ENCODE measurements at places on chromosomes 3 and 15.

DNA sequence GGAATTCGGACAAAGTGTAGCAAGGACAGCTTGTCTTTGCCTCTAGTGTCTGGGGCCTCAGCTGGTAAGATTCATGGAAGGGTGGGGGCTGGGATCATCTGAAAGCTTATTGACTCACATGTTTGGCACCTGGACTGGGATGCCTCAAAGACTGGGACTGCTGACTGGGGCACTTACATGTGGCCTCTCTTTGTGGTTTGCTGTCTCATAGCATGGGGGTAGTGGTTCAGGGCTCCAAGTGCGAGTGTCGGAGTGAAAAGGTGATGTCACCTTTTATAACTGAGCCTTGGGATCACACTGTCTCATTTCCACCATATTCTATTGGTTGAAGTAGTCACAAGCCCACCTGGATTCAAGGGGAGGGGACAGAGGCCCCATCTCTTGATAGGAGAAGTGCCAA, 6.8 kb downstream of the MFSD1 start:
- DNase-seq, result peak; percentile 33

GRCh38 chr3:195823999-195824398, 12.3 kb upstream of the MUC4 start:
- DNase-seq, result no peak

DNA sequence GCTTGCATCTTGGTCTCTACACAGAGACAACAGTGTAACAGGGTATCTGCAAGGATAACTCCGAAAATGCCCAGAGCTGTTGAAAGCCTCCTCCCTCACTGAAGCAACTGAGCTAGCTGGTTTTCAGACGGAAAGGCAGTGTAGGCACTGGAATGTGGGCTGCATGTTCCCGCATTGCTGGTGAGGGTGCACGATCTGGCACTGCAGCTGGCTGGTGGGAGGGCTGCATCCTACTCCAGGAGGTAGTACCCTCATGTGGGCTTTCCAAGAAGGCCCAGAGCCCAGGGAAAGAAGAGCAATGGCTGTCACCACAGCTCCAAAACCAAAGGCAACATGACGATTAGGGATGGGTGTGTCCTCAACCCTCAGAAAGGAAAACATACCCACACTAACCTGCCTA, 28.7 kb upstream of the RPS17 start:
- DNase-seq, result no peak

- DNase-seq, result no peak
These were observed 21.5 kb downstream of the PLD1 start for GRCh38 chr3:171788546-171789351.

DNA sequence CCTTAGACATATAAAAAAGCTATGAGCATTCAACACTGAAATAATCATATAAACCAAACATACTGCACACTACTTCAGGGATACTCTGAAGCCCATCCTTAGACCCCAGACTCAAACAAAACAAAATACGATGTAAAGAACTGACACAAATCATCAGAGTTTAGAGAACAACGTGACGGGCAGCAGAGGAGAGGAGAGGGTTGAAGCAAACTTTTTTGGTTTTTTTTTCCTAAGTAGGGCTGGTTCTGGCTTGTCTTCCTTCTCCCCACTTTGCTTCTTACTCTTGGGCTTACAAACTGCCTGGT, 34.7 kb downstream of the GAP43 start:
- DNase-seq, result no peak

DNA sequence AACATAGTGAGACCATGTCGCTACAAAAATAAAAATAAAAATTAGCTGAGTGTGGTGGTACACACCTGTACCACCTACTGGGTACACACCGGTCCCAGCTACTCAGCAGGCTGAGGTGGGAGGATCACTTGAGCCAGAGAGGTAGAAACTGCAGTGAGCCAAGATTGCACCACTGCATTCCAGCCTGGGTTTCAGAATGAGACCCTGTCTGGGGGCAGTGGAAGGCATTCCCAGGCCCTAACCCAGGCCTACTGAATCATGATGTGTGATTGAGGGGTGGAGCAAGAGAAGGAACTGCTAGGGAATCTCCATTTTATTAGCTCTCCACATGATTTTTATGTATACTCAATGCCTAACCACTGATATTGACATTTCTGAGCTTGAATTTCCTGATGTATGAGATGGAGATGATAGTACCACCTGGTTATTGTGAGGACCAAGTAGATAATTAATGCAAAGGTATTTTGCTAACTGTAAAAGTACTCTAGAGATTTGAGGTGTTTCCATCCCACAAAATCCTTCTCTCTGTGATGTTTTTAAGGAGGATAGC, 169.5 kb upstream of the UMPS start:
- DNase-seq, result no peak

- DNase-seq, result no peak
These were observed 193.3 kb downstream of the ADAMTS9 start for GRCh38 chr3:64494526-64494925.

- no peak for DNase-seq
These were observed 77.8 kb downstream of the SLC25A26 start for GRCh38 chr3:66298591-66298990.

GRCh38 chr3:51896607-51897305, 6.4 kb downstream of the IQCF1 start:
- DNase-seq, result no peak

GRCh38 chr3:161239700-161240099, 18.6 kb downstream of the NMD3 start:
- no peak for DNase-seq

- no peak for DNase-seq
These were observed 136.5 kb downstream of the NTRK3 start for GRCh38 chr15:88120026-88120425.

GRCh38 chr3:14524311-14524711, 15.8 kb downstream of the GRIP2 start:
- no peak for DNase-seq

DNA sequence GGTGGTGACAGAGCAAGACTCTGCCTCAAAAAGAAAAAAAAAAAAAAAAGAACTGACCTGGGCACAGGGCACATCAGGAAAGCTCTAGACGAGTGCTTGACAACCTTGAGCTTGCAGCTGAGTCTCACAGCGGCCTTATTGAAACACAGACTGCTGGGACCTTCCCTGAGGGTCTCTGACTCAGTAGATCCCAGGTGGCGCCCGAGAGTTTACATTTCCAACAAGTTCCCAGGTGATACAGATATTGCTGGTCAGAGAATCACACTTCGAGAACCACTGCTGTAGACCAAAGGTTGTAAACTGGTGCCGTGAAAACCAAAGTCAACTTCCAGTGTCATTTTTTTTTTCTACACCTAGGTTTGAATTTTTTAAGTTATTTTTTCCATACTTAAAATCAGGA, 573.2 kb upstream of the MDFIC2 start:
- DNase-seq, result no peak

DNA sequence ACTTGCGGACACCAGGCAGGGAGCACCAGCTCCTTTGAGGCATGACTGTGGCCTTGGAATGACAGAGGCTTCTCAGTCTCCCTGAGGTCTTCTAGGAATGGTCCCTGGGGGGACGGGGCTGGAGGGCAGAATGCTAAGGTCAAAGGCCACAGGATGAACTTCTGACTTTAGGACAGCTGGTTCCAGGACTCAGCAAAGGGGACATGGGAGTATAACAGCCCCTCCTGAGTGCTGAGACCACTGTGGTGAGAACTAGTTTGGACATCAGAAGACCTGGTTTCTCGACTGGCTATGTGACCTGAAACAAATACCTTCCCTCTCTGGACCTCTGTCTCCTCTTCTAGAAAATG, 17.8 kb downstream of the ITGA11 start:
- DNase-seq, result no peak

- no peak for DNase-seq
These were observed 371.0 kb upstream of the GBE1 start for GRCh38 chr3:82132210-82133069.

DNA sequence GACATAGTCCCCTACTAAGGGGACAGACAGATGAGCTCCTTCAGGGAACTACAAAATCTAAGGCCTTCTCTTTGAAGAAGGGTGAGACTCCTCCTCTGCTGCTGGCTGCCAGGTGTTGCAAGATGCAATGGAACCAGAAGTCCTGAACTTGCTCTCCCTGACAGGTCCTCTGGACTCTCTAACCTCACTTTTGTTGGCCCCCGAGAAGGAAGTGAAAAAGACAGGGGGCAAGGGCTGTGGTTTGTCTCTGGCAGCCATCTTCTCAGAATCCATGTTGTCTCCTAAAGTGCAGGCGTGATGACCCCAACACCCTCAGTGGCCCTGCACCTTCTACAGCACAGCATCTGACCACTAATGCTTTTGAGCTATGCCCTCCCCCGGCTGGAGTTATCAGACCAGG, 292.5 kb downstream of the CHST2 start:
- no peak for DNase-seq

- DNase-seq, result peak; percentile 23
These were observed 261.8 kb upstream of the CBLB start for GRCh38 chr3:106130384-106131198.

DNA sequence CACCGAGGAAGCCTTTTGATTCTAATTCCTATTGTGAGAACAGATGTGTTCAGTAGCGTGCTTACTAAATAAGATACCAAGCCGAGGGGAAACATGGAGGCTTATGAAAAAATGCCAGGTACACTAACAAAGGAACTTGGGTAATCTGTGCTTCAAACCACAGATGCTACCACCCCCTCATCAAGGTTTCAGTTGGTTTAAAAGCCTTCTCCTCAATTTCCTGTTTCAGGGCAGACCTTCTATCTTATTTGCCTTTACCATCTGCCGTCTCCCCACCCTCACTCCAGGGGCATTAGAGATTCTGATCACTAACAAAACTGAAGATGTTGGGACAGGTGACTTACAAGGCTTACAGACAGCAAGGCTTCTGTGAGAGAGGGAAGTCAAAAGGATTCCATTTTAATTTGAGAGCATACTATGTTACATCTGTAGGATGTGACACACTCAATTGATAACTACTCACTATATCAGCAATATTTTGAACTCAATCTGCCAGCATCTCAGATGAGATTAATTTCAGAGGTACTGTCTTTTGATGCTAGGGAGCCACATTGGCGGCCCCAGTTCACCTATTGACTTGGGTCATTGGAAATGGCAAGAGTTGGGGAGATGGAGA, 60.6 kb upstream of the PLCL2 start:
- no peak for DNase-seq

- no peak for DNase-seq
These were observed 955.0 kb upstream of the ALCAM start for GRCh38 chr3:104411757-104412156.

GRCh38 chr3:187986514-187986934, 167.4 kb upstream of the LPP start:
- peak; percentile 93 for DNase-seq

DNA sequence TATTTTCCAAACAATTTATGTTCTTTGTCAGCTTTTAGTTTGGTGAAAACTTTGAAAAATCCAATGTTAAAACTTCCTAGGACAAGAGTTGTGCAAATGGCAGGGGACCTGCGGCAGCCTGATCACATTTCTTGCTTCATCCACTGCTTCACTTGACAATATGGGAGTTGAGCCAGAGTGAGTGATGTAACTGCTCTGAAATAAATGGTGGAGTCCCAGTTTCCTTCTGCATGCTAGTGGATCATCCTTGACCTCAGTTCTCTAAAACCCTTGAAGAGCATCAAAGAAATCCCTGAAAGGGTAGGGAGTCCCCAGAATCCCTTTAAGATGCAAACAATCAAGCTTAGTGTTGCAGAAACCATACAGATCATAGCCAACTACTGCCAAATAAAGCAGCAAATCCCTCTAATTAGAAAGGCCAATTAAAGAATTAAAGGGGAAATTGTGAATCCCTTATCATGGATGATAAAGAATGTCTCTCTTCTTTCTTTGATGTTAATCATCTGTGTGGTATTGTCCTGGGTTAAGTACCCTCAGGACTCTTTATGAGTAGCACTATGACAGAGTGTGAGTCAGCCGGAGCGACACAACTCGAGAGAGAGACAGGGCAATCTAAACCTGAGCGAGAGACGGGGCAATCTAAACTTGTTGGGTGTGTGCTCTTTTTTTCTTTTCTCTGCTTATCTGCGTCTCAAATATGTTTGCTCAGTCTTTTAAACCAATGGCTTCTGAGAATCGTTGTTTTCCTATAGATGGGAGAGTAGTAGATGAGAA, 41.8 kb upstream of the GAP43 start:
- DNase-seq, result peak; percentile 21

DNA sequence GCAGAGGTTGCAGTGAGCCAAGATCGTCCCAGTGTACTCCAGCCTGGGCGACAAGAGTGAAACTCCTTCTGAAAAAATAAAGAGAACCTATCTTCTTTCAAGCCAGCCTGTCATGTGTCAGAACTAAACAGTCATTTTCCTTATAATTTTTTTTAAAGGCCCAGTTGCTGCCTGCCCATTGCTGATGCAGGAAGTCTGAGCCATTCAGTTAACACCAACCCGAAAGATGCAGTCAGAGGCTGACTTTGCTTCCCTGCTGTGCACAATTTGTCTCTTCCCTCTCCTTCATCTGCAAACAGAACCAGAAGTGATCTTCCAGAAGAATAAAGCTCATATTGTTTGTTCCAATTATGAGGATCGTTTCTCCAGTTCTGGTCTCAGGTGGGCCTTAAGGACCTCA, 220.6 kb downstream of the SLCO3A1 start:
- DNase-seq, result no peak

DNA sequence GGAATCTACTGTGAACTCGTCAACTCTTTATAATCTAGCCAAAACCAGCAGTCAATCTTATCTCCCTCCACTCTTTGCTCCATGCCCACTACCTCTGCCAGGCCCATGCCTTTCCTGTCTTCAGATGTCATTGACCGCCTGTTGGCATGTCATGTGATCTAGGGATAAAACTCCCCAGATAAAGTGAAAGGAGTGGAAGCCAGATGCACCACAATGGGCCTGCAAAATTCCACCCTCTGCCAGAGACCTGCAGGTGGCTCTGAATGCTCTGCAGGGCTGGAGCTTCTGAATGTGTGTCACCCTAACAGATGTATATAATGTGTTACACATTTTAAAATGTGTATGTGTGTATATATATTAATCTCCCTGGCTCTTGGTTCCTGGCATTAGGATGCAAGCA, 2.3 kb upstream of the CCR3 start:
- no peak for DNase-seq

- peak; percentile 9 for DNase-seq
These were observed 821 bp downstream of the LINS1 start for GRCh38 chr15:100601163-100601562.

DNA sequence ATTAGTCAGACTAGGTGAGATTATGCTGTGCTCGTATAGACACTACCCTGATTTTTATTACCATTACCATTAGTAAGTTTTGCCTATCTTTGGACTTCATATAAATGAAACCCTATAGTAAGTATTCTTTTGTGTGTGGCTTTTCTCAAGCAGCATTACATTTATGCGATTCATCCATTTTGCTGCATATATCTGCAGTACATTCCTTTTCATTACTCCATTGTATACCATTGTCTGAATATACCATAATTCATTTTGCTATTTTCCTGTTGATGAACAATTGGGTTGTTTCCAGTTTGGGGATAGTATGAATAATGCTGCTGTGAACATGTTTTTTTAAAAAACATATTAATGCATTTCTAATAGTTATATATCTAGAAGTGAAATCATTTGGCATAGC, 45.3 kb downstream of the TMEM212 start:
- DNase-seq, result no peak

Measured in MG63 (cell line).